ENCODE measurements at places on chromosomes 4 and X.

DNA sequence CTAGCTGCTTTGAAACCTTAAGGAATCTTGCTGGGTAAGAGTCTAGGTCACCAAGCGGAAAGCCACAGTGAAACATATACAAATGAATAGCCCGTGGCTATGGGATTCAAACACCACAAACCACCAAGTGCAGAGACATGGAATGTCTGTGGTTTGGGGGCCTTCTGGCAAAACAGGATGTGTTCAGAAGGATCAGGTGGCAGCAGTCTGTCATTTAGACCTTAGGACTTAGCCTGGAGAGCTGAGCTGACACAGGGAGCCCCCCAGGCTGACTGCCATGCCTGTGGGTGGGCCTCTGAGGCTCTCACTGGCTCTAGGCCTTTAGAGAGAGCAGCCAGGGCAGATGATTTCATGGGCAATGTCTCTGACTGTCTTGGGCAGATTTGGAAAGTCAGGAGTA, 225.6 kb downstream of the FBXW7 start:
- DNase-seq, result no peak

GRCh38 chrX:19886883-19887531, 393 bp downstream of the SH3KBP1 start:
- DNase-seq, result peak; percentile 18

- no peak for DNase-seq
Measured at GRCh38 chr4:150289881-150290280, 211.6 kb downstream of the DCLK2 start.

GRCh38 chr4:168811786-168812651, 198.0 kb downstream of the CBR4 start:
- DNase-seq, result no peak

- DNase-seq, result no peak
Measured at GRCh38 chr4:171376724-171377123, 436.5 kb upstream of the GALNTL6 start.

GRCh38 chr4:92368653-92369052, 64.9 kb downstream of the GRID2 start:
- no peak for DNase-seq

GRCh38 chrX:95718746-95719145, 965.9 kb upstream of the DIAPH2 start:
- no peak for DNase-seq

- DNase-seq, result no peak
Measured at GRCh38 chrX:97637289-97637688, 753.6 kb downstream of the RPA4 start.

DNA sequence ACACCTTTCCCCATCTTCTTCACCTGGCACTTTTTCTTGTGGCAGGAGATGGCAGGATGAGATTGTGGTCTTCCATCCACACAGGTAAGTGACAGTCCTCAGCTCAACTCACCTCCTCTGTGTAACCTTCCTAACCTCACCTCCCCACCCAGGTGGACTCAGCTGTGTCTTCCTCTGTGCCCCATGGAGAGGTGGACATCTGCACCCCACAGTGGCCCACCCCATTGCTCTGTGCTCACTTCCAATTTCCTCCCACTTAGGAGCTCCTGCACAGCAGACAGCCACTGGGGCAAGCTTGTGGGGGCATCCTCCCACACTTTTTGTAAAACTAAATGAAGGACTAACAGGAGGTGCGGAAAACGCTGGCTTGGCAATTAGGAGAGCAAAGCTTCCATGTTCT, 61.6 kb downstream of the MSX1 start:
- DNase-seq, result no peak

DNA sequence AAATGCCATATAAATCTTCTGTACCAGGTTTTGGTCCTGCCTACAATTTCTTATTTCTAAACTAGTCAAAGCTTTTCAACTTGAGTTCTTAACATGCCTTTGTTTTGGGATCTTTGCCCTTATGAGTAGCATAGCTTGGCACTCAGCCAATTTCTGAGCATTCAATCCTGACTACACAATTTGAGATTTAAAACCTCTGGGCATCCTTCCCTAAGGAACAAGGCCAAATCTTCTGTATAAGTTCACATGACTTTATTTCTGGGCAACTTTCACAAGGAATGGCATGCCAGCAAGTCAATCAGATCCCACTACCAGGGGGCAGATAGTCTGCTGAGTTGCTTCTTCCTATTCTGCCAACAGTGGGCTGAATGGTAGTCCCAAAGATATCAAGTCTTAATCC, 254.2 kb downstream of the ADAMTS3 start:
- no peak for DNase-seq

DNA sequence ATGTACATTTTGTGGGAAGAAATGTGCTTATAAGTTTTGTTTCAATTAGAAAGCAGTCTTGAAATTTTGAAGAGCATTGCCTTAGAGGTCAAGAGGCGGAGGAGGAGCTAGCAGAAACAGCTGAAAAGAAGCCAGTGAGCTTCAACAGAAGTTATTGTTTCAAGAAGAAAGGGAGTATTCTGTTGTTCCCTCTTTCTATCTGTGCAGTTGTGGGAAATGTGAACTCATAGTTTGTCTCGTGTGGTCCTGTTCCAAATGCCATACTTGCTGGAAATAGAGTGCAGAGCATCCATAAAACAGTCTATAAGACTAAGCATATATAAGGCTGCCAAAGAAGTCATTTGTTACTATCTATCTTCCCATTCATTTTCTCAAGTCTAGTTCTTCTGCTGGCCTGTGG, 1015.7 kb downstream of the DMD start:
- no peak for DNase-seq

GRCh38 chrX:119147486-119147885, 19.9 kb upstream of the KIAA1210 start:
- no peak for DNase-seq

- DNase-seq, result no peak
Measured at GRCh38 chr4:112637552-112637866, 566 bp downstream of the LARP7 start.

DNA sequence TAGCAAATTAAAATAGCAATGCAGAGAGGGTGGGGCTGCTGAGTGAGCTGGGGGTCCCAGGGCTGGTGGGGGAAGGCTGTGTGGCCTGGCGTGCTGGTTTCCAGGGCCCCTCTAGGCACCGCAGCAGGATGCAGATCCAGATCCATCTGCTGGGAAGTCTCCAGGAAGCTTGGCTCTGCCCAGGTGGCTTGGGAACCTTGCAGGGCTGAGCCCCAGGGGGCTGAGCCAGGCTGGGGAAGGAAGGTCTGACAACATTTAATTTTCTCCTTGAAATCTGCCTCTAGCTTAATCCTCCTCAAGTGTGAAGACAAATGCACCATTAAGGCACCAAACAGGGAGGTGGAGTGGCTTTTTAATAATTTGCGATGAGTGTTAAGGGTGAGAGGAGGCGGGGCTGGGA, 31.7 kb downstream of the SORCS2 start:
- no peak for DNase-seq

- no peak for DNase-seq
Measured at GRCh38 chrX:97846718-97847237, 963.1 kb downstream of the RPA4 start.

DNA sequence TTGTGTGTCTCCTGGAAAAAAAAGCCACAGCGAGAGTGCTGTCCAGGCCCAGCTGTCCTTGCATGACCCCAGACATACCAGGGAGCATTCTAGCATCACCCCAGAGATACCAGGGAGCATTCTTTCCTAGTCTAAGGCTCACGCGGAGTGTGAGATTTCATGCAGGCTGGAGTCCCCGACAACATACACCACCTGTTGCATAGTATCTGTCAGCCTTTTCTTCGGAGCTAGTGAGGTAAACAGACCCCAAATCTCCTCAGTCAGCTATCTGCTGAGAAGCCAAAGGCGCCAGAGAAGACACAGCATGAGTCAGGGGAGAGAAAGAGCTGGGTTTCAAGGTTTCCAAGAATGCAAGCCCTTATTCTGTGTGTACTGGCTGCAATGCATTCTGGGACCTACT, 23.1 kb upstream of the ZXDA start:
- DNase-seq, result no peak

DNA sequence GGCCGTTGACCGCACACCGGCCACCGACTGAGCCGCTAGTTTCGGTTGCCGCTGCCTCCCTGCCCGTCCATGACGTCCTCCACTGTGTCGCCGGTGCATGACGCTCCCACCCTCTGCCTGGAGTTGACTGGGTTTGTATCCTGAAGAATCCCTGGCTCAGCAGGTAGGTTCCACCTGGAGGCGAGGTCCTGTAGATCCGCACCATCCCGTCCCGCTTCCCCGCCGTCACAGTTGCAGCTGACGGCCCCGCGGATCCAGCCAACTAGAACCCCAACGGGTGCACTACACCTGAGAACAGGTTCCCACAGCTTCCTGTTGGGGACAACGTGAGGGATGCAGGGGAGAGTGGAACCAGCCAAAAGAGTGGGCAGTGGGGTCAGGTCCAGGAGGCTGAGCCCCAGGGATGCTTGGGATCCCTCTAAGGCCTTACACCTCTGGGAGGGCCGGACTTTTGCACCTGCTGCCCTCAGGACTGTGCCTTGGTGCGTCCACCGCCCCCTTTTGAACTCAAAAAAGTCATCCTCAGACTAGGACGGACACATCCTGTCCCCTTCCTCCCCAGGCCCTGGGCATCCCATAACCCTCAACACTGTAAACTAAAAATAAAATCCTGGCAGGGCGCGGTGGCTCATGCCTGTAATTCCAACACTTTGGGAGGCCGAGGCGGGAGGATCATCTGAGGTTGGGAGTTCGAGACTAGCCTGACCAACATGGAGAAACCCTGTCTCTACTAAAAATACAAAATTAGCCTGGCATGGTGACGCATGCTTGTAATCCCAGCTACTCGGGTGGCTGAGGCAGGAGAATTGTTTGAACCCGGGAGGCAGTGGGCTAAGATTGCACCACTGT, 1.1 kb upstream of the SLBP start:
- DNase-seq, result peak; percentile 69

GRCh38 chr4:173236301-173236700, 67.7 kb downstream of the GALNT7 start:
- no peak for DNase-seq

All from WTC11 (cell line).